Left cardiac atrium (tissue), 4 donors: ENCODE measurements at places on chromosomes 7 and 10.

- no peak for DNase-seq
Observed at GRCh38 chr7:135664046-135664589, 1.8 kb downstream of the STMP1 start.

- no peak for DNase-seq
Observed at GRCh38 chr7:112286250-112287086, 80.0 kb downstream of the ZNF277 start.

GRCh38 chr7:18357691-18358090, 137.9 kb upstream of the HDAC9 start:
- DNase-seq: no peak

DNA sequence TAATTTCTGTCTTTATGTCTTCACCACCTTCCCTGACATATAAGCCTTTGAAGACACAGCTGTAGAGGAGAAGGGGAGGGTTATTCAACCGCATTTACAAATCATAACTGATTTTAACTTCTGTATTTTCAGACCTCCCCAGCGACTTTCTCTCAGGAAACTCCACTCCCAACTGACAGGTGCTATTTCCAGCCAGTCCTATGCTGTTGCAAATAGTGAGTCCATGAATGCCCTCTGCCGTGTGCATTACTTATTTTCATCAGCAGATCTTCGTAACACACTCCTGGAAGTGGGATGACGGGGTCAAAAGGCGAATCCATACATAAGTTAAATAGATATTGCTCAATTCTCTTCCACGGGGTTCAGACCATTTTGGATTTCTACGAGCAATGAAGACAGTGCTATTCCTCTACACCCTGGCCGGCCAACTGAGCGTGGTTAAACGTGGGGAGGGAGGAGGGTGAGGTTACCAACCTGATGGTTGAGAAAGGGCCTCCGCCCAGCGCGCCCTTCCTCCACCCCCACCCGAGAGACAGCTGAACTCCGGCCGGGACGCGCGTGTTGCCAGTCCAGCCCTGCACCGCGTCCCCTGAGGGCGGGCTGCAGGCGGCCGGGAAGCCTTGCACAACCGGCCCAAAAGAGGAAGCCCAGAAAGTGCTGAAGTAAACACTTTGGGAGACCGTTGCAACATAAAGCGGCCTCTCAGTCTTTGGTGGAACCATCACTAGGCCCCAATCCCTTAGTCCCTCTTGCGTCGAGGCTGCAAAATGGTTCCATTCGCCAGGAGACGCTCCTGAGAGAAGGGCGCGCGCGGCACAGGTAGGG, at the start of gene APBB1IP:
Gene APBB1IP, plus strand, starts transcription at position 705 of the 825 bp plus-strand sequence. CDS start 53,986 bp downstream, outside the sequence.
- peak; percentile 82 for DNase-seq

GRCh38 chr10:571688-572451, 117.6 kb downstream of the DIP2C start:
- no peak for DNase-seq

DNA sequence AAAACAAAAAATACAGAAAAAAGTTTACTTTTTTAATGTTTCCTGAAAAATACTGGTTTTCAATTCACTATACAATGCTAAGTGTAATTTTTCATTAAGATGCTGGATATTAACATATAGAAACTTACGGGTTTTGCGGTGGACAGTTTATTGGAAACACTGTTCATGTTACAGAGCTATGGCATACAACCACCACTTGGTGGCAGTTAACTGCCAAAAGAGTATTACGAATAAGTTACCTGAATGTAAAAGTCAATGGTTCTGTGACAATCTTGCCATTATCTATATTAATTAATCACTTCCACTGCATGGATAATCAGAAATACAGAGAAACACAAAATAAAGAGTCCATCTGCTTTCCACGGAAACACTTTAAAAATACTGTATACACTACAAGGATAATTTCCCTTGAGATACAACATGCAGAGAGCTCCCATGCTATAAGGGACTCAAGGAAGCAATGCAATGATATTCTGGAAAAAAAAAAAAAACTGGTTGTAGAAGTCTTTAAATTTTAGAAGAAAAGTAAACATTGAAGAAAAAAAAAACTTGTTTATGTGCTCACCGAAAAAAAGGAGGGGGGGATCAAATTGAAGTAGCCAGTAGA, 97.0 kb downstream of the TPK1 start:
- DNase-seq: no peak

- no peak for DNase-seq
Observed at GRCh38 chr10:80437227-80437626, 16.9 kb upstream of the TSPAN14 start.

DNA sequence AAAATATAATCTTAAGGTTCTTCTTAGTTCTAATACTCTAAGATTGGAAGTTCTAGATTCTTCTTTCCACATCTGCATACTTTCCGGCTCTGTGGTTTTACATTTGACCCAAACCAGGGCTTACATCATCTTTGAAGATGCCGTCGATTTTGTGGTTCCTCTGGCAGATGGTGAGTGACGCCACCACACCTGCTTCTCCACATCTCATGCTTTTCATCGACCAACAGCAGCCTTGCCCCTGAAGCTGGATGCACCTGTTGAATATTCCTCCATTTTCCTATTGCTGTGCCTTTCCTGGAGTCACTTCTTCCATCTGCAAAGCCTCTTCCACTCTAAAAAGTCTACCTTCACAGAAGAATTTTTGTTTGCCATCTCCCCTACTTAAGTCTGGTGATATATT, 121.3 kb downstream of the PRKCQ start:
- DNase-seq: no peak

DNA sequence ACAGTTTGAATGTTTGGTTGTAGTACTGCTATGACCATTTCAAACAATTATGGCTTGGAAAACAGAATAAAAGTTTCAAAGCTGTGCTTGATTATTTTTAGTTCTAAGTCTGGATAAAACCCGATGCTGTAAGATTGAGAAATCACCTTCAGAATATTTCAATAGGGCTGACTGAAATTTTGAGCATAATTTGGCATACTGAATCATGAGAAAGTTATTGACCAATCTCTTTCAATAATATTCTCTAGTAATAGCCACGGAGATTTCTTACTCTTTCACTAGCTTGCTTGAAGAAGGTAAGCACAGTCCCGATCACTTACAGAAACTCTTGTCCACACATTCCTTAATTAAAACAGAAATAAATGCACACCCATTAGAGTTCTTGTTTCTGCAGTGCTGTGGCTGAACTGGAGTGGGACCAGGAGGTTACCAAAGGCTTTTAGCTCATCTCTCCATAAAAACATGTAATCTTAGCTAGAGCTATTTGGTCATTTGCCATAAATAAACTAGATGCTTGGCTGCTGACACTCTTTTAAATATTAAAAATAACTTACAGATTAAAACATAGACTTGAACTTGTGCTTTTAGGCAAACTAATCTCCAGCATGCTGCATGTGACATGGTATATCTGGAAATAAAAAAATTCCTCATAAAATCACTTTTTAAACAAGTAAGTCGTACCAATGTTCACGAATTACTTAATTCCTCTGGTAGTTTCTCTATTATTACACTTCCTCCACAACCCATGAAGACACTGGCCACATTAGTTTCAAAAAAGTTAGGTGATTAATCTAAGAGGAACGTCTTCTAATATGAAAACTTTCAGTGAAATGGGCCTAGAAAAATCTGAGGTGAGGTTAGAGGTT, 97.8 kb downstream of the AGMO start:
- DNase-seq: no peak

DNA sequence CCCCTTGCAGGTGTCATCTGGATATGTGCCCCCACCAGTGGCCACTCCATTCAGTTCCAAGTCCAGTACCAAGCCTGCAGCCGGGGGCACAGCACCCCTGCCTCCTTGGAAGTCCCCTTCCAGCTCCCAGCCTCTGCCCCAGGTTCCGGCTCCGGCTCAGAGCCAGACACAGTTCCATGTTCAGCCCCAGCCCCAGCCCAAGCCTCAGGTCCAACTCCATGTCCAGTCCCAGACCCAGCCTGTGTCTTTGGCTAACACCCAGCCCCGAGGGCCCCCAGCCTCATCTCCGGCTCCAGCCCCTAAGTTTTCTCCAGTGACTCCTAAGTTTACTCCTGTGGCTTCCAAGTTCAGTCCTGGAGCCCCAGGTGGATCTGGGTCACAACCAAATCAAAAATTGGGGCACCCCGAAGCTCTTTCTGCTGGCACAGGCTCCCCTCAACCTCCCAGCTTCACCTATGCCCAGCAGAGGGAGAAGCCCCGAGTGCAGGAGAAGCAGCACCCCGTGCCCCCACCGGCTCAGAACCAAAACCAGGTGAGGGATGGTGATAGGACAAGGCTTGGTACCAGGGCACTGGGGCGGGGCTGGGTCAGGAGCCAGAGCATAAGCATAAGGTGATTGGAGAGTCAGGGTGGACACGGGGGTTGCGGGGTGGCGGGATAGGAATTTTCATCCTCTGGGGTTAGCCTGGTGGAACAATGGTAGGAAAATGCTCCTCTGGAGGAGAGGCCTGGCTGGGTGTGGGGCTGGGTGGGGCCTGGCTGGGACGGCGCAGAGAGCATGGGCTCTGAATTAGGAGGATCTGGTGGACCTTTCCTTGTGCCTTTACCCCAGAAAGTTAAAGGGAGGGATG, 1.9 kb downstream of the ZYX start:
- no peak for DNase-seq

DNA sequence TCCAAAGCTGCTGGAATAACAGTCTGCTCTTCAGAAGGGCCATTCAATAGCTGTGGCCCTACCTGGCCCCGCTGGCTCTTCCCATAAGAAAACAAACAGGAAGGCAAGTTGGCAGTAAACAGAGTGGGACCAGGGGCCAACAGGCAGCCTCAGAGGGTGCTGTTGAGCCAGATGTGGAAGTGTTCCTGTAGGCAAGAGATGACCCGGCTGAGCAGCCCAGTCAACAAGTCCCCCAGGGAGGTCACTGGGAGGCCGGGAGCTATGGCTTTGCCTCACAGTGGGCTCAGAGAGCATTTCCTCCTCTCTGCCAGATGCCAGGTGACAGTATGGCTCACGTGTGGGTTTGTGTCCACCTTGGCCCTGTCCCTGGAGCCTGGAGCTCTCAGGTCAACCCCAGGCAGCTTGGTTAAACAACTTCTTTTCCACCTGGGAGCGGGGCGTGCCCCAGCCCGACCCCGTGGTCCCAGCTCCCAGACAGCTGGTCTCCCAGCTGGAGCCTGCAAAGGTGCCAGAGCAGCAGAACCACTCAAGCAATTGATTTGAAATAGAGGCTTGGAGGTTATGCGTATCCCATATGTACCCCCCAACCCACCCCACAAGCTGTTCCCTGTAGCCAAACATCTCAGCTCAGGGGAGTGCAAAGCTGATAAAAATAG, 33.8 kb upstream of the LOXL4 start:
- DNase-seq: no peak

DNA sequence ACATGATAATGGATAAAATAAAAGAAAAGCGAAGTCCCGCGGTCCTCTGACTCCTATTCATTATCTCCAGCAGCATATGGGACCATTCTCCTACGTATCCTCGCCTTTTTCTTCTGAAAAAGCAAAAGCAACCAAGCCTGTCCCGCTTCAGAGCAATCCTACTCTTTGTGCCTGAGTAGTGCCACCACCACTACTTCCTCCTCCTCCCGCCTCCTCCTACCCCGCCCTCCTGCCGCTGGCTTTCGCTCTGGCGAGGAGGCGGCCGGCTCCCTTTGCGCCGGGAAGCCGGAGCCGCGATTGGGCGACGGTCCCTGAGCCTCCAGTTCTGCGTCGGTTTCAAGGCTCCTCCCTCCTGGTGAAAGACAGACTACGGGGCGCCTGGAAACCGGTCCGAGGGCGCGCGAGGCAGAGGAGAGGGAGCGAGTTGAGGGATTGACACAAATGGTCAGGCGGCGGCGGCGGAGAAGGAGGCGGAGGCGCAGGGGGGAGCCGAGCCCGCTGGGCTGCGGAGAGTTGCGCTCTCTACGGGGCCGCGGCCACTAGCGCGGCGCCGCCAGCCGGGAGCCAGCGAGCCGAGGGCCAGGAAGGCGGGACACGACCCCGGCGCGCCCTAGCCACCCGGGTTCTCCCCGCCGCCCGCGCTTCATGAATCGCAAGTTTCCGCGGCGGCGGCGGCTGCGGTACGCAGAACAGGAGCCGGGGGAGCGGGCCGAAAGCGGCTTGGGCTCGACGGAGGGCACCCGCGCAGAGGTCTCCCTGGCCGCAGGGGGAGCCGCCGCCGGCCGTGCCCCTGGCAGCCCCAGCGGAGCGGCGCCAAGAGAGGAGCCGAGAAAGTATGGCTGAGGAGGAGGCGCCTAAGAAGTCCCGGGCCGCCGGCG, at the start of gene FZD1:
Gene FZD1, plus strand, starts transcription at position 388 of the 878 bp plus-strand sequence. Its CDS starts 448 bp downstream, at position 836.
- peak; percentile 97 for DNase-seq

DNA sequence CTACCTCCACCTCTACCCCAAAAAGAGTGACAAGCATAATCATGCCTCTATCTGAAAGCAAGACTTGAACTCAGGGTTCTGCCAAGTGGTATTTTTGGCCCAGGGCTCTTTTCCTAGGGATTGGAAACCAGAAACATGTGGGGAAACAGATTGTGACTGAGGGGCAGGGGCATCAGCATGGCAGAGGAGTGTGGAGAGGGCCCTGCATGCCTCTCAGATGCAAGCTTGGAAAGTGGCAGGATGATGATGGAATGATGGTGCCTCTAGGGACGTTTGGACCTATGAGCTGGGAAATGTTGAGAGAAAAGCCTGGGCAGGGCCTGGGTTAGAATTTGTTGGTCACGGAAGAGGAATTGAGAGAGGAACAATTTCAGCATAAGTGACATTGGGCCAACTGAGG, 78.4 kb upstream of the LEP start:
- DNase-seq: no peak

DNA sequence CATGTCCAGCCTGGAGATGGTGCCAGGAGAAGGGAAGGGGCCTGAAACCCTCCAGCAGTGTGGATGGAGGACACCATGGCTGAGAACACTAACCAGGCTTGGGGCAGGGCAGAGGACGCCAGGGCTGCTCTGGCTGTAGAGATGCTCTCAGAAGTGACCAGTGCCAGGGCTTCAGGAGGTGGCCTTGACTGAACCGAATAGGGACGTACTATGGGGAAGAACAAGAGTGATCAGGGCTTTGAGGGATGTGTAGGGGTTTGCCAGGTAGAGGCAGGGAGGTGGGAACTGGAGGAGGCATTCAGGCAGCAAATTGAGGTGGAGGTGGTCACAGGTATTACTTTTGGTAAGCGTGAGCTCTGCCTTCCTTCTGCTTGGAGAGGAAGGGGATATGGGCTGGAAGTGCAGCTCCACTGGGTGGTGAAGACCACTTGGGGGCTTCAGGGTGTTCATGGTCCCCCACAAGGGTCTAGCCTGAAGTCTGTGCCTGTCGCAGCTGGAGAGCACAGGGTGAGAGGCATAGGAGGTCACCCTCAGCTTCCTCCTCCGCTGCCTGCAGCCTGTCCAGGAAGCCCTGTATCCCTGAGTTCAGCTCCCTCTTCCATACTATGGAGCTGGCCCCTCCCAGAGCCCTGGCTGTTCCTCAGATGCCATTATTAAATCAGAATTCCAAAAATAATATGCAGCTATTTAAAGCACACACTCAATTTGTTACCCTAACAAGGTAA, 27.8 kb downstream of the ADCY1 start:
- DNase-seq: no peak
